Right cardiac atrium (tissue), 5 donors: ENCODE measurements at places on chromosomes 13 and 19. TPM values are rescaled to one million over a fixed set of nuclear protein-coding genes. Genes with fewer than 3 reads are reported as not detected.

Gene TEX29
- total RNA-seq = 0.48 TPM

Gene URAD
- total RNA-seq = not detected

Gene IGSF23
- not detected for total RNA-seq

Gene CDX2
- not detected for total RNA-seq

DNA sequence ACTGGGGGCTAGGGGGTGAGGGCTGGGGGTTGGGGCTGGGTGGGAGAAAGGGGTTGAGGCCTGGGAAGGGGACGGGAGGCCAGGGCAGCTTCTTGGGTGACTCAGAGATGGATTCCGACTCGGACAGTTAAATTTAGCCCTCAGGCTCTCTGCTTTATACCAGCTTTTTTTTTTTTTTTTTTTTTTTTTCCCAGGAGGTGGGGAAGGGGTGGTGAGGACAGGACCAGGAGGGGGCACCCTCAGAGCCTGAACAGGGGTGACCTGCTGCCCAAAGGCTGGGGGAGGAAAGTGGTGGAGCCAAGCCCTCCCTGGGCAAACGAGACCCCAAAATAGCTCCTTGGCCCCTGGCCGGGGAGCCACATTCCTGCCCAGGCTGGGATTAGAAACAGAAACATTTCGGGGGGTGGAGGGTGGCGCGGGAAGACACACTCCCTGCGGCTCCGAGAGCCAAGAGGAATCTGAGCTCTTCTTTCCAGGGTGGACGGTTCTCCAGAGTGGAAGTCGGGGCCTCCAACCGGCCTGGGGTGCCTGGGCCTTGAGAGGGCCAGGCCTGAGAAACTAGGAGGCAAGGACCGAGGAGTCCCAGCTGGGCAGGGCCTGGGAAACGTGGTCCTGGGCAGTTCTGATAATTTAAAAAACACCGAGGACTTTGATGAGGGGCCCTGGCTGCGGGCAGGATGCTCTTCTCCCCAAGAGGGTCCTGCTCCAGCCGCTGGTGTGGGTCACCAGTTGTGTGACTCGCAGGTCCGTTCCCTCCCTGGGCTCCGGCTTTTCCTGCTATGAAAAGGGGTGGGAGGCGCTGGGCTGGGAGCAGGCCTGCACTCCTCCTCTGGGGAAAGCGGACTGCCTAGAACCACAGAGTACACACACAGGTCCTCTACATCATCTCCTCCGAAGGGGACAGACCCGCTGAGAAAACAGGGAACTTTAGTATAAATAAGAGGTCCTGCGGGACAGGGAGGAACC is 813 bp upstream of the DMPK start:
- peak; percentile 78 for DNase-seq

DNA sequence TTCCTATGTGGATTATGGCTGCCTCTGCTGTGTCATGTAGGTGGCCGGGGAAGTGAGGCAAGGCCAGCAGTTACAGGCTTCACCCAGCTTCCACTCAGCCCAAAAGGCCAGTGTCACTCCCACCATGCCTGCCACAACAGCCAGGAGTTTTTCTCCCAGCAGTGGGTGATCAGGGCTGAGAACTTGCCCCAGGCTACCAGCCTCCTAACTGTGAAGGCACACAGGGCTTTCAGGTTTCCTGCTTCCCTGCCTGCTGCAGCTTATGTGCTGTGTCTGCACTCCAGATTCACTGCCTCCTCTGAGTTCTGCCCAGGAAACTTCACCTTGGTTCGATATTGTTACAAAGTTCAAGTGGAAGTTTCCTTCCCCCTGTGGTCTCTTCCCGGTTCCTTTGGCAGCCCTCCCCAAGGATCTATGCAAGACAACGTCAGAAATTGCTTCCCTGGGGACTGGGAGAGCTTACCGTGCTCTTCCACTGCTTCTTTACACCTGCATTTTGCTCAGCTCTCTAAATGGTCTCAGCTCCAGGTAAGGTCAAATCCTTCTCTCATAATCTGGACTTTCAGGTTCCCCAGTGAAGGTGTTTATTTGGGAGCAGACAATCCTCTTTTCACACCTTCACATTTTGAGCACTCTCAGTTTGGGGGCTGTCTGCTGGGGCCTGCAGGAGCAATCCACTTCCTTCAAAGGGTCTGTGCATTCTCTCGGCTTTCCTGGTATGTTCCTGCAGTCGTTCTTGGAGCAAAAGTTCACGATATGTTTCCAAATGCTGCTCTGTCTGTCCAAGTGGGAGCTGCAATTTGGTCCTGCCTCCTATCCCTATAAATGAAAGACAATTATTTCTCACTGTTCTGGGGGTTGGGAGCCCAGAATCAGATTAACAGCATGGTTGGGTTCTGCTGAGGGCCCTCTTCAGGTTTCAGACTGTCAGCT is 1730.1 kb upstream of the PRR20A start:
- DNase-seq = no peak
